ENCODE measurements at places on chromosomes 4 and X. TPM values are rescaled to one million over a fixed set of nuclear protein-coding genes. Genes with fewer than 3 reads are reported as not detected.

DNA sequence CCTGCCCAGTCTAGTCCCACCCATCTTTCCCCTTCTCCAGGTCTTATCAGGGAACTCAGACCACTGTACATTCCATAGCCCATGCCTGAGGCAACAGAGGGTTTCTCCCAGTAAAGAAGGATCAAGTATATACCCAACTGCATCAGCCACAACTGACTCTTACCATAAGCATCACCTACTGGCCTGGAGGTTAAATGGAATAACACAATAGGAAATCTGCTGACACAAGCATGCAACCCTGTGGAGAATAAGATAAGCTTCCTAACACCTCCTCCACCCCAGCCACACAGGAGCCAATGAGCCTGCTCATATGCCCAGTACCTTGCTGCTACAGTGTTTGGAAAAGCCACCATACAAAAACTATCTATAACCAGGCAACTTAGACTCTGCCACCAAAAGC lies 34.6 kb upstream of the PLK4 start:
- H3K36me3 ChIP-seq = peaks cover 3% of the 10 kb centered on the region
- no peak overlapping the region for H3K4me3 ChIP-seq
- no peaks in the 10 kb centered on the region for H3K27me3 ChIP-seq
- no peak for DNase-seq
- no peak overlapping the region for H3K27ac ChIP-seq
- H3K4me1 ChIP-seq = no peaks in the 10 kb centered on the region

GRCh38 chrX:51855698-51856097 lies 37.7 kb upstream of the MAGED1 start:
- no peak overlapping the region for H3K27ac ChIP-seq
- H3K4me1 ChIP-seq = no peaks in the 10 kb centered on the region
- DNase-seq = no peak
- H3K27me3 ChIP-seq = peaks cover 6% of the 10 kb centered on the region
- no peak overlapping the region for H3K4me3 ChIP-seq

Gene CENPVL1
- total RNA-seq = not detected

DNA sequence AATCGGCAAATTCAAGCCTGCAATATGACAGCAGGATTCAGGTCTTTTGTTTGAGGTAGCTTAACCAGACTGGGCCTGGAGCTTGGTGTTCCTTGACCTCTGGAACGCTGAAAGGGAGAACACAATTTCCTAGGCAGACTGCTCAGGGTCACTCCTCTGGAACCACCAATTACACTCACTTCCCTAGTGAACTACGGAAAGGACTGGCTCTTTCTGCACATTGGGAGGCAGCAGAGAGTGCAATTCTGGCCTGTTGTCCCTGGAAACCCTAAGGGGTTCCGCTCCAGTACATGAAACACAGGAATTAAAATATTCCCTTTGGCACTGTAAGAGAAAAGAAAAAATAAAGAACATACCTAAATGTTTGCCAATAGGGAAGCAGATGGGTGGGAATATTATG lies 58.6 kb downstream of the GPC3 start:
- peaks cover 4% of the 10 kb centered on the region for H3K4me1 ChIP-seq
- no peak for DNase-seq
- no peak overlapping the region for H3K27ac ChIP-seq
- no peaks in the 10 kb centered on the region for H3K36me3 ChIP-seq
- no peak overlapping the region for H3K4me3 ChIP-seq

Gene HCCS
- 20.4 TPM for total RNA-seq

DNA sequence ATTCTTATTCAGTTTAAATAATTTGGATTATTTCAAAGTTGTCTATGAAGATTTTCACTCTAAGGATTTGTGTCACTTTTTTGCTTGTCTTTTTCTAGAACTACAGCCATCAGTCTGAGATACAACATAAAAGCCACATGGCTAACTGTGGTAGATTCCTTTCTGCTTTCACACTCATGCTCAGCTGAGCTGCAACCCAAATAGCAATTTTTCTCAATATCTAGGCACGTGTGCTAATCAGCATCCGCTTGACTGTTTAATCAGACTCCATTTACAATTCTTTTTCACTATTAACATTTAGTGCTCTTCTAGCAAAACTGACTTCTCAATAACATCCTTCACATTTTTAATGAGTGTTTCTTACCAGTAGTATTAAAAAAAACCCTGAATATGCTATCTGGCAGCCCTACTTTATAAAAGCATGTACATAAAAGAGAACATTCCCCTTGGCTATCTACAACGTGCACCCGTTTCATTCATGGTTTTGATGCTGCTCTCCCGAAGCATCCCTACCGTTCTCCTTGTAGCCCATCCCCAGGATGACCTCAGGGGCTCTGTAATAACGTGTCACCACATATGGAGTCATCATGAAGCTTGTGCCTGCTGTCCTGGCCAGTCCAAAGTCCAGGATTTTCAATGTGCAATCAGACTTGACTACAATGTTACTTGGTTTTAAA lies 259.2 kb downstream of the MAPK10 start:
- H3K27ac ChIP-seq = no peak overlapping the region
- no peak overlapping the region for H3K4me3 ChIP-seq
- no peaks in the 10 kb centered on the region for H3K27me3 ChIP-seq
- DNase-seq = no peak
- no peaks in the 10 kb centered on the region for H3K4me1 ChIP-seq
- no peaks in the 10 kb centered on the region for H3K36me3 ChIP-seq

Gene LPAR4
- 2.2 TPM for total RNA-seq

All from lung (tissue), 17 donors.